Neural crest cell (in vitro differentiated cells): ENCODE measurements at places on chromosomes 1 and 21. TPM values are rescaled to one million over a fixed set of nuclear protein-coding genes. Genes with fewer than 3 reads are reported as not detected.

GRCh38 chr1:225880222-225880588, 2.0 kb downstream of the TMEM63A start:
- no peak for DNase-seq

- no peak for DNase-seq
These were observed 16.8 kb downstream of the E2F2 start for GRCh38 chr1:23514111-23514679.

- no peak for DNase-seq
These were observed 20.9 kb downstream of the SLC1A7 start for GRCh38 chr1:53121319-53122172.

- no peak for DNase-seq
These were observed 18.9 kb downstream of the SHISA4 start for GRCh38 chr1:201907621-201908020.

- no peak for DNase-seq
These were observed 47.5 kb upstream of the TDRD10 start for GRCh38 chr1:154454386-154455120.

DRAXIN gene
- 9.7 TPM in 2 replicates for total RNA-seq

DNA sequence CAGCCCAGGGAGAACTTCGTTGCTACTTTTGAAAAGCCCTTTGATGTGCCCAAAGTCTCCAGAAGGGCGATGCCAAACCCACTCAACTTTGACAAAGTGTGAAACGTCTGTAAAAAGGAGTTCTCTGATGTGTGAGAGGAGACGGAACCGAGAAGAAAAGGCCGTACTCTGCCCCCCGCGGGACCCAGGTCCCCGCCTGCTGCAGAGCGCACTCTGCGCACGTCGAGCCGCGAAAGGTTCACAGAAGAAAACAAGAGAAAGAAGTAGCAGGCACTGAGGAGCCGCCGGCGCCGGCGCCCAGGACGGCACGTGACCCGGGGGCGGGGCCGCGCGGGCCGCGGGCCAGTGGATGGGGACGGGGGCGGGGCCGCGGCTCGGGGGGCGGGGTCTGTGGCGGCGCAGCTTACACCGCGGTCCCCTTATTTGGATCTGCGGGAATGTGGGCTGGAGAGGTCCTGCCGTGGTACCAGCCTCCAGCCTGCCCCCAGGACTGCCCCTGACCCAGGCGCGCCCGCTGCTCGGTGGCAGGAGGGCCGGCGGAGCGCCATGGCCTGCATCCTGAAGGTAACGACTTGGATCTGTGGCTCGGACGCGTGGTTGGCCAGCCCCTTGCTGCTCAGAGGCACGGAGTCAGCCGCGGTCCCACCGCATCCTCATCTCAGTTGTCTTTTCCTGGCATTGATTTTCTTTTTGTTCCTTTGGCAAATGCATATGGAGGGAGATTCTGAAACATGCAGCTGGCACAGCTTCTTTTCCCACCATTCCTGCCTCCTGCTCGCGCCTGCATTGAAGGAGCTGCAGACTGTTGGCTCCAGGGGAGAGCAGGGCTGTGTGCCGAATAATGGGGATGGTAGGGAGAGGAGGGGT, at the start of gene ST6GALNAC3:
Gene ST6GALNAC3, plus strand, starts transcription at position 426 of the 867 bp plus-strand sequence.
- peak; percentile 69 for DNase-seq

ADAMTS5 gene
- 0.34 and 0.40 TPM in 2 replicates for total RNA-seq

DNA sequence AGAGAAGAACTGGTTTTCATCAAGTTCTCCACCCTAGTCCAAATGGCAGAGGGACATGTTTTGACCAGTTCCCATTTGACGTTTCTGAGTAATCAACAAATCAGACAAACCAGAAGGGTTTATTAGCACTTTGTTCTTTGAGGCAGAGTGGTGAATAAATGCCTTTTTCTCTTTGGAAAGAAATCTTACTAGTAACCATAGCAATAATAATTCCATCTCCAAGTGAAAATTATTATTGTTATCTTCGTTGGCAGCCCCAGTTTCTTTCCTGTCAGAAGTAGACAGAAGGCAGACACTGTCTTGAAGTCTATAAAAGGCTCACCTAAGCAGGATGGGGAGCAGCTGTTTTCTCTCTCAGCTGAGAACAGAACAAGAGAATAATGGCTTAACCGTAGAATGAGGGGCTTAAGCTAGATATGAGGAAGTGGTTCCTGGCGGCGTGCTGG, 391.6 kb downstream of the PBX1 start:
- DNase-seq, result no peak

HES5 gene
- total RNA-seq, result 90.9 and 92.2 TPM in 2 replicates

DNA sequence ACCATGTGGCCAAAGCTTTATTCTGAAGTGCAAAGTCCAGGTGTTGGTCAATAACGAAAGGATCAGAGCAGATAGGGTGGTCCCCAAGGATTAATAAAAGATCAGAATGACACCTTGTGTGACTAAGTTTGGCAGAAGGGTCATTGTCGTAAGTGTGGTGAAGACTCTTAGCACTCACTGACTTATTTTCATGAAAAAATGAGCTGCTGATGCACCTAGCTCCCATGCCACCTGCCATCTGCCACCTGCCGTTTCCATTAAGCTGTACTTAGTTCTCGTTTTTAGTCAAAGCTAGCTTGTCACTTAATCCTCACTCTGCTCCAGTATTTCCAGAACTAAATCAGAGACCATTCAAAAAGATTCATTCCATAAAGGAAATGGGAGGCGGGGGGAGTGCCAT, 112.6 kb downstream of the SEC16B start:
- DNase-seq, result no peak

GRCh38 chr1:172145231-172145651, 275.2 kb upstream of the C1orf105 start:
- no peak for DNase-seq

DNA sequence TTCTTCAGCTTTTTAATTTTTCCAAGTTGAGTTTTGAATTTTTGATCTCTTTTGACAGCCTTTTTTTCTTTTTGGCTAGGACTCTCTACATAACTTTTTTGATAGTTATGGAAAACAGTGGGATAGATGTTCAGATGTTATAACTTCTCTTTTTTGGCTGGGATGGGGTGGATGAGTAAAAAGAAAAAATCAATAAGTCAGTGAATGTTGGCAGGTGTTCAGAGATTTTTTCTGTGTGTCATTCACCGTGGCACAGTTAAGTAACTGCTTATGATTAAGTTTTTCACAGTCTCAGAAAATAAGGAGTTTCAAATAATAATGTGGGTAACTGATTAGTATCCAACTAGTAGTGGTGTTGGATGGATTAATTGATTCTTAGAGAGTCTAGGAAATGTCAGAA, 24.0 kb downstream of the HS2ST1 start:
- no peak for DNase-seq

- DNase-seq, result no peak
These were observed 103.3 kb upstream of the DPH5 start for GRCh38 chr1:101128846-101129245.

- DNase-seq, result no peak
These were observed 180.1 kb upstream of the PRMT6 start for GRCh38 chr1:106876384-106876783.

DNA sequence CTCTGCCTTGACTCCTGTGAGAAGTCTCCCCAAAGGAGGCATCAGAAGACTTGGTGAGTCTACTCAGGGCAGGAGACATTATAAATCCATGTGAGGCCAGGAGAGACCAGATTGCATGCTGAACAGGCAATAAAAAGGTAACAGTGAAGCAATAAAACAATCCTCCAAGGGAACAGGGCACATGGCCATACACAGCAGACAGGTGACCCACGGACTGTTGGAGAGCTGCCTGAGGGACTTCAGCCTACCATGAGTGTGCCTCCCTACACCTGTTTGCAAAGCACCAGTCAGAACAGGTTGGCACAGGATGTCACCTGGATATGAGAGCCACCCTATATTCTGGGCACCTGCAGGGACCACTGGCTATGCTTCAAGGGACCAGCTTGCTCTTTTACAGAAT, 67.6 kb downstream of the MAB21L3 start:
- no peak for DNase-seq

KIF21B gene
- 28.1 and 28.9 TPM in 2 replicates for total RNA-seq

DNA sequence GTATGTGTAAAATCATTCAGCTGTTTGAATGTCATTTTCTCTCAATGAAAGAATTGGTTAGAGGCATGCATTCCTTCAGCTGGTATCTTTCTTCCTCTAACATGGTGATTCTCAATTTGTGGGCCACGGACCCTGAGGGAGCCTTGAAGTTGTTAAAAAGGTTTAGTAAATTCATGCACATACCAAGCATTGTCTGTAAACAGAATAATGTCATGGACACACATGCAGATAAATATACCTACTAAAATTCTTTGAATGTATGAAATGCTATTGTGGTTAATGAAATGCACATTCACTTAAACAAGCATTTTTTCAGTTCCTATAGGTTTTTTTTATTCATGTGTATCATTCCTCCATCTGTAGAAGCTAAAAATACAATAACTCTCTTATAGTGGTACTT, 65.4 kb downstream of the PBX1 start:
- no peak for DNase-seq

DNA sequence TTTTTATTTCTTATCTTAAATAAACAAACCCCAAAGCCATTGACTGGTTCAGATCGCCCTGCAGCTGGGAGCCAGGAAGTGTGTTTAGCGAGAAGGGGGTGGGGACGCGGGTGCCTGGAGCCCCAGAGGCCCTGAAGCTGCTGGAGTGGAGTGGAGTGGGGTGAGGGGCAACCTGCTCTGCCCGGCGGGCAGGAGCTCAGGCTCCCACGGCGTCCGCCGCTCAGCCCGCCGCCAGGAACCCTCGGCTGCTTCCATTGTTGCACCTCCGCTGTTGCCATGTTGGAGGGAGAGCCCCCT, 673 bp downstream of the PIK3C2B start:
- no peak for DNase-seq

MARK1 gene
- total RNA-seq, result 14.2 and 14.6 TPM in 2 replicates

HIVEP3 gene
- 1.2 and 1.5 TPM in 2 replicates for total RNA-seq

DNA sequence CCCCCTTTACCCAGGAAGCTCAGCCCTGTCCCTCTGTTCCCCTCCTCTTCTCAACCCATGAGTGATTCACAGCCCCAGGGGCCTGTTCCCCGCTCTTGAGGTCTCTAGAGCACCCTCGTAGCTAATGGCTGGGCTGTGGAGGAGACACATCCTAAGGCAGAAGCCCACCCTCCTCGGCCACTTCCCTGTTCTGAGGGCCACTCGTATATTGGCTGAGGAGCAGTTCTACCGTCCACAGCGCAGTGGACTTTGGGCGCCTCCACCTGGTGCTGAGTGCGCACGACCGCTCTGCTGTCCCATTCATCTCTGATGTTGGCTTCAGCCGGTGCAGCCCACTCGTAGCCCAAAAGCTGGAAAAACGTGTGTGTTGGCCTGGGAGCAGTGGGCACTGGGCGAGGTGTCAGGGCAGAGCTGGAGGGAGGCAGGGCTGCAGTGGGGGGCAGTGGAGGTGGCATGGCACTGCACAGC, 24.5 kb upstream of the PKP1 start:
- no peak for DNase-seq

DNA sequence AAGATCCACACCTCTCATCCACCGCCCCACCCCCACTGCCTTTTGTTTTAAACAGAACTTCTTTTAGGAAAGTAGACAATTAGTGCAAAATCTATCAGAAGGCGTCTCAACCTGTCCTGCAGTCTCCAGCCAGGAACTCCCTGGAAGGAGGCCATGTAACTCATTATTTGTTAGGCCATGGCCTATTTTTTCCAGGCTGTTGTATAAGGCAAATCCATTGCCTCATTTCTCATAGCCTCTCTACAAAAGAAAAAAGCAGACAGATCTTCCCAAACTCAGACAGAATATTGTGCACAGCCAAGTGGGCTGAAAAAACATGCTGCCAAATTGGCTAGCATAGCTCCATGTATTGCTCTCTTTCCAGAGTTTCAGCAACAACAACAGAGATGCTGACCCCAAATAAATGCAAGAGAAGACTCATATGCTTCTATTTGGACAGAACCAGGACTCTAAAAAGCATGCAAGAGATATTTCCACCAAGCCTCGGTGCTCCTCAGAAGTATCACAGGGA, 770.7 kb upstream of the CXADR start:
- no peak for DNase-seq

DNA sequence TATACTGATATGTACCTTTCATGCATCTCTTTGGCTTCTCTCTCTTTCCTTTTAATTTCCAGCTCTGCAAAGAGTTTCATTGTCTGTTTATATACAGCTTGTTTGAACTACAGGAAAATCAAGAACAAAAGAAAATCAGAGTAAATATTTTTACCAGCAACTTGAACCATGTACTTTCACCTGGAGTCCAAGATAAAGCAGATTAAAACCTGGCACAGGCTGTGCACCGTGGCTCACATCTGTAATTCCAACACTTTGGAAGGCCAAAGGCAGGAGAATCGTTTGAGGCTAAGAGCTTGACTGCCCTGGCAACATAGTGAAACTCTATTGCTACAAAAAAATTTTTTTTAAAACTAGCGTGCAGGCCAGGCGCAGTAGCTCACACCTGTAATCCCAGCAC, 27.6 kb downstream of the DNAJC8 start:
- DNase-seq, result no peak

GRCh38 chr1:111563619-111564018, 56.0 kb upstream of the RAP1A start:
- no peak for DNase-seq

DNA sequence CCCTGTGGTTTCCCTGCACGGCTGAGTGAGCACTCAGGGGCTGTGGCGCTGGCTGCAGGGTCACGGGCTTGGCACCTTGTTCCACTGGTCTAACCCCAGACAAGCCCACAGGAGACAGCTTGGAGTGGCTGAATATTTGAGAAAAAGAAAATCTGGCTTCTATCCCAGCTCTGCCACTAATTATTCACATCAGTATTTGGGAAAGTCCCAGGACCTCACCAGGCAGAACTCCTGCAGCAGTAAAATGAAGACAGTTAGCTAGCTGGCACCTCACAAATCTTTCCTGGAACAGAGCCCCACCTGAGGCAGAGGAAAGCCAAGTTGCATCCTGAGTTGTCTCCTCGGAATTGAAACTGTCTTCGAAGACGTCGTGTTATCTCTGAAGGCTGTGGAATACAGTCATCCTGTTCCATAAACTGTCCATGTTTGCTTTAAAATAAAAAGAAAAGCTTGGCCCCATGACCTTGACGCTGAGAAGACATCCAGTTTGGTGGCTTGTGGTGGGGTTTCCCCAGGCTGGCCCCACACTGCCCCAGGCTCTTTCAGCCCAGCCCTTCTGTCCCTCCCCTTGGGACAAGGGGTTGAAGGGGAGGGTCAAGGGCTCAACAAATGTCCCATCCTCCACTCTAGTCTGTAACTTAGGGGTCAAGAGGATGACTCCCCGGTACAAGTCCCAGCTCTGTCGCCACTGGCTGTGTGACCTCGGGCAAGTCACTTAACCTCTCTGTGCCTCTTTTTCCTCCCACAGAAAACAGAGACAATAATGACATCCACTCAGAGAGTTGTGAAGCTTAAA, 93.8 kb upstream of the TMPRSS2 start:
- no peak for DNase-seq
